ENCODE measurements at places on chromosomes 13 and 19. TPM values are rescaled to one million over a fixed set of nuclear protein-coding genes. Genes with fewer than 3 reads are reported as not detected.

PGPEP1 gene
- total RNA-seq: 55.5 TPM

SBSN gene
- not detected for total RNA-seq

- no peak for DNase-seq
Measured at GRCh38 chr13:99967869-99968520, 3.6 kb downstream of the ZIC5 start.

GRCh38 chr13:45055198-45055901 lies 65.0 kb upstream of the GTF2F2 start:
- DNase-seq: peak; percentile 66

DNA sequence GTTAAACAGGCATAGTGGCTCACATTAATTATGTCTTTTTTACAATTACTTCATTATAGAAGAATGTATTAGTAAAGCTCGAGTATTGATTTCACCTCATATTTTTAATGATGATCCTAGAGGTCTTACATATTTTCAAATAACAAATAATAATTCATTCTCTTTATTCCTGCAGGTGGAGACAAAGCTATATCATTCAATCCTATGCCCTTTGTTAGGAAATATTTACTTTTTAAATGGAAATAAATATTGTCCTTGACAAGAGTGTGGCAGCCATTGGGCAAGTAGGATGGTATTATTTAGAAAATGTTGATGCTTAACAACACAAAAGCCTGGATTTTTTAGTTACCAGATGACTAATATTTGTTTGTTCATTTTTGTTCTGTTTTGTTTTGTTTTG lies 127.6 kb downstream of the COG6 start:
- no peak for DNase-seq

Measured in activated T-cell treated with anti-CD3 and anti-CD28 coated beads, Interleukin-2, amount 50 U/mL, for 72 hours (primary cell).